Fibroblast of skin of right quadriceps (primary cell): ENCODE measurements at places on chromosomes 12 and 14.

GRCh38 chr14:53380052-53380866, 227.1 kb upstream of the DDHD1 start:
- peak; percentile 40 for DNase-seq

GRCh38 chr12:80662586-80662985, 44.8 kb upstream of the MYF6 start:
- DNase-seq = no peak

- no peak for DNase-seq
Observed at GRCh38 chr14:88351966-88352691, 29.1 kb upstream of the KCNK10 start.

- no peak for DNase-seq
Observed at GRCh38 chr12:21613931-21614330, 9.3 kb upstream of the GYS2 start.

DNA sequence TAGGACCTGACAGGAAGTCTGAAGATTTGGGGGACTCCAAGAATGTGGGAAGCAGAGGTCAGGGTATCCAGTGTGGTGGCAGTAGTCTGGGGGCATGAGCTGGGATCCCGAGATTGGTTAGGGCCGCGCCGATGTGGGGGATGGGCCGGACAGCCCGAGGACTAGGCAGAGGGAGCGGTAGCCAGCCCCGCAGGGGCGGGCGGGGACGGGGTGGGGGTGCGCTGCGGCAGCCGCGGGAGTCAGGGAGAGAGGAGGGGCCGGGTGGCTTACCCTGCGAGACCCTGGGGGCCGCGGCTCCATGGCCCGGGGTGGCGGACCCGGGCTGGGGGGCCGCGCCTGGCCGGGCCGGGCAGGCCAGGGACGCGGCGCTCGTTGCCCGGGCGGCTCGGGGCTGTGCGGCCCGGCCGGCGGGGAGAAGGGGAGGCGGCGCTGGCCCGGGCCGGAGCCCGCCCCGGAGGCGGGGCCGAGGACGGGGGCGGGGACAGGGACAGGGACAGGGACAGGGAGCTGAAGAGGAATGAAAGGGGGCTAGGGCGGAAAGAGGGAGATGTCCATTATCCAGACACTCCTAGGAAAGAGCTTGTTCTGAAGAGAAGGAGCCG, 5.6 kb downstream of the ZNF385A start:
- DNase-seq = no peak

GRCh38 chr12:97305651-97306050, 157.0 kb upstream of the RMST start:
- DNase-seq = no peak

DNA sequence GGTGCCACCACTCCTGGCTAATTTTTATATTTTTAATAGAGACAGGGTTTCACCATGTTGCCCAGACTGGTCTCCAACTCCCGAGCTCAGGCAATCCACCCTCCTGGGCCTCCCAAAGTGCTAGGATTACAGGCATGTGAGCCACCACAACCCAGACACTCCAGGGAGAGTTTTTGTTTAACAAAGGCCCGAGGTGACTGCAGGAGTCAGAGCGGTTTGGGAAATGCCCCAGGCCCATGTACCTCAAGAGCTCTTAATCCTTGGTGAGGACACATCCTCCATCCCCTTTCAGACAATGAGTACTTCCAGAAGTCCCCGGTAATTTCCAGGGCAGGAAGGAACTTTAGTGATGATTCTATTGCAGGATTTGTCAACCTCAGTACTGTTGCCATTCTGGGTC, 176.0 kb downstream of the ESRRB start:
- DNase-seq = no peak

- no peak for DNase-seq
Observed at GRCh38 chr14:70618314-70618713, 17.9 kb upstream of the MED6 start.

- DNase-seq = no peak
Observed at GRCh38 chr12:122079532-122080081, 1.1 kb downstream of the MLXIP start.

DNA sequence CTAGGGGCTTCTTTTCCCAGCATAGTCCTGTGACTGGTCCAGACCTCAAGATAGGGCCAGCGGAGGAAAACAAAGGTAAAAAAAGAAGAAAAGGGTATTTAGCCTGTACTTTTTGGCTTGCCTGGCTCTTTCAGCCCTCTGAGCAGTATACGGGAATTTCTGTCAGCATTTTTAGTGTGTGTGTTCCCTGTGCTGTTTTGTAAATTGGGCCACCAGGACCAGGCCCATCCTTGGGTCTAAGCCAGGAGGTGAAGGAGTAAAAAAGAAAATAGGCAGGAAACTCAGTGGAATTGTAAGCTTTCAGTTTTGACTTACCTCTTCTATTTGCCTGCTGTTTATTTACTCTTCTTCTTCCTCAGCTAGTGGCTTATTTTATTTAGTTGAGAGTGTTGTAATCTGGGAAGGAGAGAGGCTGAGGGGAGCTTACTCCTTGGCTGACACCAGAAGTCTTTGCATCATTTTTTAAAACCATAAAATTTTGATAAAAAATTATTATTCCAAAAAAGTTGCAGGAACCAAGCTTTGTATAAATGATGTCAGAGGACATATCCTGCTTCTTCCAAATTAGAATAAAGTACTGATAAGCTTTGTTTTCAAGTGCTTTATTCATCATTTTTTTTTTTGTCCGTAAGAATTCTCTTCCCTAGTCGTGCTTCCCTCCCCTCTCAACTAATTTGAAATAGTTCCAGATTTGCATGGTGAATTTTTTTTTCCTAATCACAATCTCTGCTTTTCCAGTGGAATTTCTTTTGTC, 63.7 kb downstream of the DIP2B start:
- no peak for DNase-seq

- peak; percentile 85 for DNase-seq
Observed at GRCh38 chr12:779745-780734, 27.7 kb downstream of the WNK1 start.

DNA sequence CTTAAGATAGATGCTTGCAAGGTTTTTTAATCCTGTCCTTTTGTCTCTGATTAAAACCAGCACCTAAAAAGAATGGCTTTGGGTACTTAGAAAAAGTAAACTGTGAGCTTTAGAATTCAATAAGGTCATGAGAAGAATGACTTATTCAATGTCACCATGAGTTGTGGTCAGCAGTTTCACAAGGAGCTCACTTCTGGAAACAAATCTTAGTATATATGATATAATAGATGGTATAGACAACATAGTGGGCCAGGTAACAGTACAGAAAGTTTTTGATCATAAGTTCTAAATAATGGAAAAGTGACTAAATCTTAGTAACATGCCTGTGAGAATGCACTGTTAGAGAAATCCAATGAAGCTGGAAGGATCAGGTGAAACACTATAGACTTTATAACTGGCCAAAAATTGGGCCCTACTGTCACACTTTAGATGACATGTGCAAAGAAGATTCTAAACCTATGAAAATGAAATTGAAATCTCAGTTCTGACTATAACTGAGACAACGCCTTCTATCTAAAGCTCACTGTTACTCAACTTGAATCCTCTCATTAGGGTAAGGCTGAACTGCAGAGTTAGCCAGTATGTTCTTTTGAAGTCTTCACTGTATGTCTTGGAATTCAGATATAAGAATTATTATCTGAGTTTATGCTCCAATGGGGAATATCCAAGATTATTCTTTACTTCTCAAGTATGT, 42.4 kb upstream of the RAD51AP1 start:
- no peak for DNase-seq

- no peak for DNase-seq
Observed at GRCh38 chr12:40011775-40012129, 94.1 kb downstream of the SLC2A13 start.

DNA sequence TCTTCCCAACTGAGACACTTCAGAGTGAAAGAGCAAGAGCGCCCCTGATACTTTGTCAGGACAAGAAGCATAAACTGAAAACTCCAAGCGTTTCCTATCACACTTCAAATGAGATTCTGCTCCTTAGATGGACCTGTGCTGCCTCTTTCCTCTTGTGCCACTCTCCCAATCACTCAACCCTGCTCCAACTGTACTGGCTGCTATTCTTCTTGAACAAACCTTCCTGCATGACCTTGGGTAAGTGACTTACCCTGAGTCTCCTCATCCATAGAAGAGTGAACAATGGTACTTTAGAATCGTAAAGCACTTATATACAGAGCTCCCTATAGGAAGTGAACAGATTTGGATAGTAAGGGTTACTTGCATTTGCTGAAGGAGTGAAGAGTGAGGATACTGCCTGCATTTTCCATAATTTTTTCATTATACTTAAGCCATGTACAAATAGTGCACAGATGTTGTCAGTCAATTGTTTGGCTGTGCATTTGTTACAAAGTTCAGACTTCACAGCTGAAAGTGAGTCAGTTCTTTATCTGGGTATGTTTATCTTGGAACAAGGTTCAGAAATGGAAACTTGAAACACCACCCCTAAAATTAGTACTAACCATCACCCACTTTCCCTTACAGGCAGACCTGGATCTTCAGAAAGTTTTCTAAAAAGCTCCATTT, 10.8 kb downstream of the MTERF2 start:
- DNase-seq = peak; percentile 37

- peak; percentile 26 for DNase-seq
Observed at GRCh38 chr14:26394150-26394810, 203.6 kb downstream of the NOVA1 start.

DNA sequence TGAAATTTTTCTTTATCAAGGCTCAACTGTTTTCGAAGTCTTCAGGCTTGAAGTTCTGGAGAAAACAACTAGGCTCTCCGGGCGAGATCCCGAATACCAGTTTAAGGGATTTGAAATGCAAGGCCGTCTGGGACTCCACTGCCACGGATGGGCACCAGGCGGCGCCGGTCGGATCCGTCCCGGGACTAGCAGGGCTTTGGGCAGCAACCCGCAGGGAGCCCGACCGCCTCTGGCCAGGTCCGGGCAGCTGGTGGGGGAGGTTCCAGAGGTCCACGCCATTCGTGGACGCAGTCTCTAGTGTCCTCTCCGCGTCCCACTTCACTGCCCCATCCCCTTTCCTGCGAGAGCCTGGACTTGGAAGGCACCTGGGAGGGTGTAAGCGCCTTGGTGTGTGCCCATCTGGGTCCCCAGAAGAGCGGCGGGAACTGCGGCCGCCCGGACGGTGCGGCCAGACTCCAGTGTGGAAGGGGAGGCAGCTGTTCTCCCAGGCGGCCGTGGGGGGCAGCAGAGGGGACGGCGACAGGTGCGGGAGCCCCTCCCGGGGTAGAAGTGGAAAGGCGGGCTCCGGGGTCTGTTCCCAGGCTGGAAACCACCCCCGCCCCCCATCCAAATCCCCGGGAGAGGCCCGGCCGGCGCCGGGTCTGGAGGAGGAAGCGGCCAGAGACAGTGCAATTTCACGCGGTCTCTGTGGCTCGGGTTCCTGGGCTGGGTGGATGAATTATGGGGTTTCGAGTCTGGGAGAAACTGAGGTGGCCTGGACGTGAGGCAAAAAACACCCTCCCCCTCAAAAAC, 838 bp upstream of the ERBB3 start:
- DNase-seq = peak; percentile 56

DNA sequence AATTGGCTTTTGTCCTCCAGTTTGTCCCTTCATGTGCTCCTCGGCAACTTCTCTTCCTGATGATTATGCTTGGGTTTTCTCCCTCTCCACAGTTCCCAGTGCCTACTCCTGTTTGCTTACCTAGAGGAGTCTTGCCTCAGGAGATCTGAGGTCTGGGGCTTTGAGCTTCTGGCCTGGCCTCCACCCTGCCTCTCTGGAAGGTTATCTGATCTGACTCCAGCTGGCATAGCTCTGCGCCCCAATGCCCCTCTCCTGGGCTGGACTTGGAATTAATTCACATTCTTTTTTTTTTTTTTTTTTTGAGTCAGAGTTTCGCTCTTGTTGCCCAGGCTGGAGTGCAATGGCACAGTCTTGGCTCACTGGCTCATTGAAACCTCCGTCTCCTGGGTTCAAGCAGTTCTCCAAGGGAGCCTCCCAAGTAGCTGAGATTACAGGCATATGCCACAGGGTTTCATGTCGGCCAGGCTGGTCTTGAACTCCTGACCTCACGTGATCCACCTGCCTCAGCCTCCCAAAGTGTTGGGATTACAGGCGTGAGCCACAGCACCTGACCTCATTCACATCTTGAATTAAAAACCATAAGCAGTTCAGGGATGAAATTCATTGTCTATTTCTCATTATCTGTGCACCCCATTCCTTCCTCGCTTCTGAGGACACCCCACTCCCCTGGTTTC, 33.5 kb downstream of the CFL2 start:
- DNase-seq = no peak

- no peak for DNase-seq
Observed at GRCh38 chr14:100644784-100645183, 57.6 kb upstream of the BEGAIN start.

DNA sequence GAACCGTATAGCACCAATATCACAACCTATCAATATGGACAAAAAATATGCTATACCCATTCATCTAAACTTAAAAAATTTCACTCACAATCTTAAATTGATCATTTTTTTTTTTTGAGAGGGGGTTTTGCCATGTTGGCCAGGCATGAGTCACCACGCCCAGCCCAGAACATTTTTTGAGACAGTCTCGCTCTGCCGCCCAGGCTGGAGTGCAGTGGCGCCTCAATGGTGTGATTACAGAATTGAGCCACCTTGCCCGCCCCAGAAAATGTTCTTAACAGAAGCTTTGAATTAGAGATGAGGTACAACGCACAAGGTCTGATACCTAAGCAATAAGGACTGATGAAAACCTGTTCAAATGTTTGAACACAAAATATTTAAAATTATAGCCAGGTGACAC, 15.8 kb upstream of the ATP5F1B start:
- DNase-seq = no peak

GRCh38 chr12:89695100-89695499, 13.5 kb downstream of the ATP2B1 start:
- peak; percentile 37 for DNase-seq

DNA sequence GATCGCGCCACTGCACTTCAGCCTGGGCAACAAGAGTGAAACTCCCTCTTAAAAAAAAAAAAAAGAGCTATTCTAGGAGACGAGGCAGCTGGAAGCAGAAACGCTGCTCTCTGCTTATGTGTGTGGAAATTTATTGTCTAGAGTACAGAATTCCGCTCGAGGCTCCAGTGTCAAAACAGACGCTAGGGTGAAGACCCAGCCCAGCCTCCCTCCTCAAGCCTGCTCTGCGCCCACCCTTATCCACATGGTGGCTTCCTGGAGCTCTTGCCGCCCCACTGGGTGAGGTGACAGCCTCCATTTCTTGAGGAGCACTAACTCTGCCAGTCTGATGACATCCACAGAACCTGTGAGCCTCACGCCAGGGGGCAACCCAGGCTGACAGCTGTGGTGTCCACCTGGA, 49.5 kb upstream of the DLK1 start:
- no peak for DNase-seq
